Omental fat pad (tissue), 4 donors: ENCODE measurements at places on chromosomes 11 and 22. TPM values are rescaled to one million over a fixed set of nuclear protein-coding genes. Genes with fewer than 3 reads are reported as not detected.

The ANKK1 gene
- 0.24 TPM for total RNA-seq

The CNTF gene
- 2.5 TPM for total RNA-seq

- DNase-seq = no peak
Observed at GRCh38 chr11:26806219-26806618, 84.4 kb upstream of the SLC5A12 start.

GRCh38 chr11:32779136-32779535, 15.3 kb downstream of the CCDC73 start:
- no peak for DNase-seq

- DNase-seq = no peak
Observed at GRCh38 chr11:69212798-69213110, 57.0 kb downstream of the SMIM38 start.

DNA sequence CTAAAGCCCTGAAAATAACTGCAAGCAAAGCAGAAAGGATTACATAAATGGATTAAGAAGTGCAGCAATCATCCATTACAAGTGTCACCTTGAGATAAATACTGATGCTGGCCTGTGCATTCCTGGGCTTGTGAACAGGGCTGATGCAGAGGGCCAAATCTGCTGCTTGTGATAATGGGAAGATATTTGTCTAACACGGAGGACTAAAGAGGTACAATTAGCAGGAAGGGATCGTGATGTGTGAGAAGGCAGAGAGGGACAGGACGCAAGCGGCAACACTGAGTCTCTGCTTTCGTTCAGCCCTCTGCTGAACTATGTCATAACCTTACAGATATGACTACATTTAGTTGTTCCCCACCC, 107.7 kb upstream of the DDI1 start:
- no peak for DNase-seq
